LHCN-M2 (cell line): ENCODE measurements at places on chromosomes 5 and 9. TPM values are rescaled to one million over a fixed set of nuclear protein-coding genes. Genes with fewer than 3 reads are reported as not detected.

TAF11L4 gene
- total RNA-seq = not detected in 2 replicates

DNA sequence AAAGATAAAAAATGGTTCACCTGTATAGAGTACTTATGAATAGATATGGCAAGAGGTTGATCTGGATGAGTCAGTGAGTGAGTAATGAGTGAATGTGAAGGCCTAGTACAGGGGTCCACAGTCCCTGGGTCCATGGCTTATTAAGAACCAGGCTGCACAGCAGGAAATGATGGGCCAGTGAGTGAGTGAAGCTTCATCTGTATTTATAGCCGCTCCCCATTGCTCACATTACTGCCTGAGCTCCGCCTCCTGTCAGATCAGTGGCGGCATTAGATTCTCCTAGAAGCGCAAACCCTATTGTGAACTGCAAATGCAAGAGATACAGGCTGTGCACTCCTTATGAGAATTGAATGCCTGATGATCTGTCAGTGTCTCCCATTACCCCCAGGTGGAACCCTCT lies 307.7 kb upstream of the ZNF608 start:
- DNase-seq = no peak

FCHO2 gene
- 13.5 and 14.9 TPM in 2 replicates for total RNA-seq

DNA sequence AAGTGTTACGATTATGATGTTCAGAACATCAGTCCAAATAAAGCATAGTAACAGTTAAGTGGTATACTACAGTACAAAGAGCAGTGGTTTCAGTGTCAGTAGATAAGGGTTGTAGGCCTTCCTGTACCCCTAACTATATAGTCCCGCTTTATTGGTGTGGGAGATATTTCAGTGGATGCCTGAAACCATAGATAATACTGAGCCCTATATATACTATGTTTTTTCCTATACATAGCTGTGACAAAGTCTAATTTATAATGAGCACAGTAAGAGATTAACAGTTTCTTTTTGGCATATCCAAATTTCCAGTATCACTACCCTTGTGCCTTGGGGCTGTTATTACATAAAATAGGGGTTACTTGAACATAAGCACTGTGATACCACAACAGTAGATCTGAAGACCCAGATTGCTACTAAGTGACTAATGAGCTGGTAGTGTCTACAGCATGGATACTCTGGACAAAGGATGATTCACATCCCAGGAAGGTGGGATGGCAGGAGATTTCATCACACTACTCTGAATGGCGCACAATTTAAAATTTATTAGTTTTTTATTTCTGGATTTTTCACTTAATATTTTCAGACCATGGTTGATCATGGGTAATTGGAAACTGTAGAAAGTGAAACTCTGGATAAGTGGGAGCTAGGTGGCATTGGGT lies 119.3 kb downstream of the RPS23 start:
- DNase-seq = peak; percentile 81

- no peak for DNase-seq
These were observed 40.8 kb downstream of the GRAMD2B start for GRCh38 chr5:126464016-126464415.

AJM1 gene
- total RNA-seq = 3.1 and 3.6 TPM in 2 replicates

DNA sequence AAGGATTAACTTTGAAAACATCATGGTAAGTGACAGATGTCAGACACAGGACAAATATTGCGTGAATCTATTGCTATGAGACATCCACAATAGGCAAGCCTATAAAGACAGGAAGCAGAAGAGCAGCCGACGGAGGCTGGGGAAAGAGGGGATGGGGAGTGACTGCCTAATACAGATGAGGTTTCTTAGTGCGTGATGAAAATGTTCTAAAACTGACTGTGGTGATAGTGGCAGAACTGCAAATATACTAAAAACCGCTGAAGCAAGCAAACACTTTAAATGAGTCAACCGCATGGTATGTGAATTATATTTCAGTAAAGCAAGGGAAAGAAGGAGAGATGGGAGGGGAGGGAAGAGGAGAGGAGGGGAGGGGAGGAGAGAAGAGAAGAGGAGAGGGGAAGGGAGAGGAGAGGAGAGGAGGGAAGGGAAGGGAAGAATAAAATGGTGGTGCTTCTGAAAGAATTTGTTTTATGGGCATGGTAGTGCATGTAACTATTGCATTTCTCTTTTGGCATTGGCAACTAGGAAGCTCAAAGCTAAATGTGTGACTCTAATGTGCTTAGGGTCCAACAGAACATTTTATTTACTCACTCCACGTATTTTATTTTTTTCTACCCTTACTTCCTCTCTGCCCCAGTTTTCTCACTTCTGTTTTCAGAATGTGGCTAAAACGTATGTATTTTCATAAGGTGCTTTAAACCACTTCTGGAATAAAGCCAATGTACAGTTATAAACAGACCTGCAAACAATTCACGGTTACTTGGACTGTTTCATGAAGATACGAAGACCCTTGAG lies 21.3 kb downstream of the AKNA start:
- peak; percentile 90 for DNase-seq

- DNase-seq = no peak
These were observed 28.9 kb upstream of the SERINC5 start for GRCh38 chr5:80284720-80285119.

TRAF1 gene
- total RNA-seq = 0.90 and 0.98 TPM in 2 replicates

DNA sequence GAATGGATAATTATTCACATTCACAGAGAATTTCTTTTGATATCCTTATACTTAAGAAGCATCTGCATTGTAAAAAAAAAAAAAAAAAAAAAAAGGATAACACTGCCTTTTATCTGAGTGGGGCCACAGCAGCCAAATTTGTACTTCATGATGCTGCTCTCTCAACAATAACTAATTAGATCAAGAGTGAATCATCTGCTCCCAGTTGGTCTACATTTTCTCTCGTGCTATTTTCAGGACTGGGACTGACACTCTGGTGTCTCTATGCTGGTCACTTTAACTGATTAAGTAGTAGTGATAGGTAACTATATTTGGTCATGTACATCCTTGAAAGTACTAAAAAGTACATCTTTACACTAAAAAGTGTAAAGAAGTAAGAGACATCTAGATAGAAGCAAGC lies 90.1 kb downstream of the RFX3 start:
- DNase-seq = no peak

- DNase-seq = peak; percentile 93
These were observed 158.0 kb upstream of the LHFPL2 start for GRCh38 chr5:78806544-78806943.

HSPA4 gene
- total RNA-seq = 130 and 153 TPM in 2 replicates

DNA sequence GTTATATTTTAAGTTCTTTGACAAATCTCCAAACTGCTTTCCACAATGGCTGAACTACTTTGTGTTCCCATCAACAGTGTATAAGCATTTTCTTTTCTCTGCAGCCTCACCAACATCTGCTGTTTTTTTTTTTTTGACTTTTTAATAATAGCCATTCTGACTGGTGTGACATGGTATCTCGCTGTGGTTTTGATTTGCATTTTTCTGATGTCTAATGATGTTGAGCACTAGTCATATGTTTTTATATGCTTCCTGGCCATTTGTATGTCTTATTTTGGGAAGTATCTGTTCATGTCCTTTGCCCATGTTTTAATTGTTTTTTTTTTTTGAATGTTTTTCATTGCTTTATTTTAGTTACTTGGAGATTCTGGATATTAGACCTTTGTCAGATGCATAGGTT lies 196.6 kb downstream of the PLK2 start:
- DNase-seq = peak; percentile 67

DNA sequence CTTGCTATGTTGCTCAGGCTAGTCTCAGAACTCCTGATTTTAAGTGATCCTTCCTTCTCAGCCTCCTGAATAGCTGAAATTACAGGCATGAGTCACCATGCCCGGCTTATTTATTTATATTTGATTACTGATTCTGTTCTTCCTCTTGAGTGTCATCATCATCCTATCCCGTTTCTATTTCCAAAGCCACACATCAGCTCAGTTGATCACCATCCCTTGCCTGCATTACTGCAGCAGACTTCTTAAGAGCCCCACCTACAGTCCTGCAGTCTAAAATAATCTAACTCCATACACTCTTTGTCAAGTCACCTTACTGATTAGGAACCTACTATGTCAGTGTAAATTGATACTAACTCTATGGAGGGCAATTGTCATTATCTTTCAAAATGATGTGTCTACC lies 138.9 kb upstream of the RAI14 start:
- DNase-seq = peak; percentile 51

GRCh38 chr5:140821375-140822280 lies at the start of gene PCDHA5:
Gene PCDHA5 (plus strand): TSS chr5:140821613.
- peak; percentile 21 for DNase-seq

GRCh38 chr5:12099296-12099695 lies 195.1 kb upstream of the CTNND2 start:
- no peak for DNase-seq

MELK gene
- 71.9 and 74.2 TPM in 2 replicates for total RNA-seq

- DNase-seq = peak; percentile 66
These were observed 108.6 kb upstream of the CDKN2B start for GRCh38 chr9:22117511-22118384.

STC2 gene
- 1,426 and 2,025 TPM in 2 replicates for total RNA-seq

DNA sequence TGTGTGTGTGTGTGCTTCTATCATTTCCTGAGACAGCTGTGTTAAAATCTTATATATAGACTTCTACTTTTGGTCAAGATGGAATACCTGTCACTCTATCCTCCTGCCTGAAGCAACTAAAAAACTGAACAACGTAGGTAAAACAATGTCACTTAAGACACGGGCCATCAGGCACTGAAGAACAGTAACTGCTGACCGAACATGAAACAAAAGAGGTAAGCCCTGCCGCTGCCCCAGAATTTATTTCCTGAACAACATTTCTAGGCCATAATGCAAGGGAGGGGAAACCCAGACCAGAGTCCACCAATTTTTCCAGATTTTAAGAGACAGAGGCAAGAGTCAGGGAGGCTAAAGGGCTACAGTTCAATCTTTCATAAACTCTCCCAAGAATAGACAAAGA lies 156.0 kb downstream of the CDC42SE2 start:
- no peak for DNase-seq

GRCh38 chr9:8863069-8863468 lies 1063.5 kb upstream of the DMAC1 start:
- no peak for DNase-seq

- no peak for DNase-seq
These were observed 154.0 kb downstream of the PIK3R1 start for GRCh38 chr5:68369457-68370125.

- DNase-seq = no peak
These were observed 48.4 kb upstream of the APC start for GRCh38 chr5:112689155-112689909.

- peak; percentile 30 for DNase-seq
These were observed 42.1 kb upstream of the ZNF622 start for GRCh38 chr5:16507716-16508115.

- peak; percentile 75 for DNase-seq
These were observed 20.6 kb downstream of the TUT7 start for GRCh38 chr9:86333651-86334050.

GRCh38 chr5:5481633-5482032 lies 59.2 kb downstream of the ICE1 start:
- no peak for DNase-seq

DNA sequence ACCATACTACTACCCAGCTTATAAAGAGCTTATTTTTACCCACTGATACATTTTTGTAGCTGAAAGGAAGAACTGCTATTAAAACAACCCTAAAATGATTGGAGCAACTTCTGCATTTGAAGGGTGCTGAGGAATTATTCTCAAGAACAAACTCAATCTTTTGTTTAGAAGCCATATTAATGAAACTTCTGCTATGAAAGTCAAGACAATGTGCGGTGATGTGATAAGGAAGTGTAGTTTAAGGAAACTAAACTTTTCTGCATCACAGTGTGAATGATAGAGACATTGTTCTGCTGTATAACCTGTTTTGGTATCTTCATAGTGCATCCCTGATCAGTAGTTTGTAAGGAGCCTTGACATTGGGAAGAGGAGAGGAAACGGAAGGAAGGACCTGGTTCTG lies 408.5 kb downstream of the TMEM38B start:
- no peak for DNase-seq

CCL19 gene
- total RNA-seq = not detected in 2 replicates

- DNase-seq = no peak
These were observed 173.5 kb downstream of the SLIT3 start for GRCh38 chr5:169127431-169127830.

GRCh38 chr5:73763300-73764032 lies 137.5 kb downstream of the ARHGEF28 start:
- DNase-seq = peak; percentile 58

GRCh38 chr9:69532396-69532795 lies 139.8 kb downstream of the APBA1 start:
- DNase-seq = no peak

- no peak for DNase-seq
These were observed 944.0 kb downstream of the MAT2B start for GRCh38 chr5:164449460-164449859.

DNA sequence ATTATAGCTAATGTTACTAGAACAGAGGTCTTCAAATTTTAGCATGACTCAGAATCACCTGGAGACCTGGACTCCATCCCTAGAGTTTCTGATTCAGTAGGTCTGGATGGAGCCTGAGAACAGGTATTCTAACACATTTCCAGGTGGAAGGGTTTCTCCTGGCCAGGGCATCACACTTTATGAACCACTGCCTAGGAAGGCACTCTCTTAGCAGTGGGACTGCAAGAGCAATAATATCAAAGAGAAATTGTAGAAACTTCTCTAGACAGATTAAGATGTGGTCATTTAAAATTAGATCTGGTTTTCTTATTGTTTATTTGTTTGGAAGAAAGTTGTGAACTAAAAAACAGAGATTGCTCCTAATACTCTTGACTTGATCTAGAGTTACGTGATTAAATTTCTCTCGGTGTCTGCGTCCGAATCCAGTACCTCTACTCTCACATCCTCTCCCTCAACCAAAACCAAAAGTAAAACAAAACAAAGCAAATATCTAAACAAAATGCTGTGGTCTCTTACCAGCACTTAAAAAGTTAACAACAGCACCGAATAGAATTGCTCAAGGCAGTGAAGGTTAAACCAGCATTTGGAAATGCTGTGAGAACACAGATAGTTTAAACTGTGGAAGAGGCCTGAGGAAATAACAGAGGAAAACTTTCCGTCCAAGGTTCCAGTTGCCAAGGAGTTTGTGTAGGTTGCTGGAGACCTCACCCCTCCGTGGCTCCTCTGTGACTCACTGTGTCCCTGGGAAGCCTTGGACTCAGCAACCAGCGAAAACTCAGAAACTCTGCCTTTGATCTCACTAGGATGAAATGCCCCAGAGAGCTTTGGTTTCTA lies 193.4 kb downstream of the ARRDC3 start:
- DNase-seq = peak; percentile 82

DNA sequence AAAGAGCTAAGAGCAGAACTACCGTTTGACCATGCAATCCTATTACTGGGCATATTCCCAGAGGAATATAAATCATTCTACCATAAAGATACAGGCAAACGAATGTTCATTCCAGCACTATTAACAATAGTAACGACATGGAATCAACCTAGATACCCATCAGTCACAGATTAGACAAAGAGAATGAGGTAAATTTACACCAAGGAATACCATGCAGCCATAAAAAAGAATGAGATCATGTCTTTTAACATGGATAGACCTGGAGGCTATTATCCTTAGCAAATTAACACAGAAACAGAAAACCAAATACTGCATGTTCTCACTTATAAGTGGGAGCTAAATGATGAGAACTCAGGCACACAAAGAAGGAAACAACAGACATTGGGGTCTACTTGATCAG lies 641.9 kb downstream of the PDE4D start:
- no peak for DNase-seq
